A673 (cell line): ENCODE measurements at places on chromosomes 3 and 15. TPM values are rescaled to one million over a fixed set of nuclear protein-coding genes. Genes with fewer than 3 reads are reported as not detected.

DNA sequence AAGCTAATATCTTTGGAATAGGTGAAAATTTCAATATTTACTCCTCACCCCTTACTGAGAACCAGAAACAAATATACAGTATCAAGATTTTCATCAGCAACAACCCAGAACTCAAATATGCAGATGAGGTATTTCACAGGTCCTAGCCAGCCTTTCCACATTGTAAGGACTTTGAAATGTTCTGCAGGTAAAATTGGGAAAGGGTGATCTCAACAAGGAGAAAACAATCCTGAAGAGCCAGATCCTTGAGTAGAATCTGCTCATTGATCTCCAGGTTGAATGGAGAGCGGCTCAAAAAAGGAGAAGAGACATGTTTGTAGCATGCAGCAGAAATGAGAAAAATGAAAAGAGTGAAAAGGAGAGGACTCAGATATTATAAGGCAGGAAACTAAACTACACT lies 493.3 kb upstream of the NAALADL2 start:
- no peaks in the 10 kb centered on the region for H3K36me3 ChIP-seq
- H3K4me1 ChIP-seq = no peaks in the 10 kb centered on the region
- no peak for DNase-seq
- no peak overlapping the region for H3K27ac ChIP-seq
- H3K27me3 ChIP-seq = no peaks in the 10 kb centered on the region
- no peak overlapping the region for H3K4me3 ChIP-seq

GRCh38 chr3:116836286-116836685 lies 126.7 kb downstream of the TUSC7 start:
- H3K4me3 ChIP-seq = no peak overlapping the region
- H3K36me3 ChIP-seq = no peaks in the 10 kb centered on the region
- no peak overlapping the region for H3K27ac ChIP-seq
- H3K27me3 ChIP-seq = no peaks in the 10 kb centered on the region
- H3K4me1 ChIP-seq = peaks cover 4% of the 10 kb centered on the region

DNA sequence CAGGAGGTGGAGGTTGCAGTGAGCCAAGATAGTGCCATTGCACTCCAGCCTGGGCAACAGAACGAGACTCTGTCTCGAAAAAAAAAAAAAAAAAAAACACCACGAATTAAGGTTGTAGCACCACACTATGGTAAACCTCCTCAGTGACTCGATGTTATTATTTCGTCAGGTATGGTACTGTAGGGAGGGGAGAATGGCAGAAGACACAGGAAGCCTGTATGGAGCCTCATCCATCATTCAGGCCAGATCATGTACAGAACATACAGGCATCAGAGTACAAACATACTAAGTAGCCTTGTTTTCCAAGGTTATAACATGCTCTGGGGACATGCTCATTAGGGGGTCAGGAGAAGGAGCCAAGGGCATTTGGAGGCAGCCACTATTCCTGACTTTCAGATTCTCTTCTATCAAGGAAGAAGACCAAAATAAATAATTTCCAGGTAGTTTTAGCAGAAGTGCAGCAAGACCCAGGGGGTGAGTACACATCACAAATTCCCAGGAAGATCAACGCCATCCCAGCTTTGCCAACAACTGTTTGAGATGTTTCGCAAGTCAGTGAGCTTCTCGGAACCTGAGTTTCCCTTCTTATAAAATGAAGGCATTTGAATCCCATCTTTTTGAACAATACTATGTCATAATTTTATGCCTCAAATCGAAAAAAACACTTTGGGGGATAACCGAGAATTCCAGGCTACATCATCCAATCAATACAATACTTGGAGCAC lies 79.8 kb downstream of the FOXP1 start:
- H3K36me3 ChIP-seq = no peaks in the 10 kb centered on the region
- no peak overlapping the region for H3K4me3 ChIP-seq
- no peak overlapping the region for H3K27ac ChIP-seq
- no peaks in the 10 kb centered on the region for H3K27me3 ChIP-seq
- H3K4me1 ChIP-seq = no peaks in the 10 kb centered on the region

- no peak for DNase-seq
- no peak overlapping the region for H3K4me3 ChIP-seq
- no peaks in the 10 kb centered on the region for H3K27me3 ChIP-seq
Observed at GRCh38 chr15:62933386-62933785, 109.2 kb upstream of the TPM1 start.

WDR49 gene
- total RNA-seq = not detected in 2 replicates

SLCO2A1 gene
- not detected in 2 replicates for total RNA-seq

SLC9A9 gene
- total RNA-seq = 1.4 and 2.0 TPM in 2 replicates

ADGRG7 gene
- total RNA-seq = 2.4 and 2.7 TPM in 2 replicates
